ENCODE measurements at places on chromosomes 5 and 9. TPM values are rescaled to one million over a fixed set of nuclear protein-coding genes. Genes with fewer than 3 reads are reported as not detected.

NR5A1 gene
- not detected for total RNA-seq

PDLIM4 gene
- 20.6 TPM for total RNA-seq

AJM1 gene
- total RNA-seq, result 0.79 TPM

IL31RA gene
- total RNA-seq, result 13.2 TPM

MCIDAS gene
- total RNA-seq, result not detected

MZB1 gene
- 0.89 TPM for total RNA-seq

GDNF gene
- 2.7 TPM for total RNA-seq

LPCAT1 gene
- total RNA-seq, result 25.1 TPM

CNTLN gene
- total RNA-seq, result 18.6 TPM

RGS7BP gene
- 0.89 TPM for total RNA-seq

ACER2 gene
- 3.8 TPM for total RNA-seq

HRCT1 gene
- not detected for total RNA-seq

CCL27 gene
- total RNA-seq, result 7.6 TPM

TXNDC8 gene
- total RNA-seq, result not detected

GCNT4 gene
- 2.4 TPM for total RNA-seq

DNAI1 gene
- total RNA-seq, result 0.20 TPM

RC3H2 gene
- total RNA-seq, result 39.3 TPM

S1PR3 gene
- 7.9 TPM for total RNA-seq

NUTM2F gene
- not detected for total RNA-seq

CYFIP2 gene
- 14.4 TPM for total RNA-seq

PCDHB4 gene
- total RNA-seq, result 1.6 TPM

ANKDD1B gene
- total RNA-seq, result 1.6 TPM

ISL1 gene
- total RNA-seq, result 0.30 TPM

SPINK7 gene
- 0.59 TPM for total RNA-seq

Data from skin of body (tissue), 3 donors.